Stimulated activated CD4-positive, alpha-beta T cell treated with anti-CD3 and anti-CD28 coated beads, Interleukin-12 subunit alpha, Interleukin-12 subunit beta, amount 100 ng/mL, for 48 hours (primary cell): ENCODE measurements at places on chromosomes 1 and 21.
A peak's percentile ranks its signal among the peaks of the same experiment; 100 is the strongest.

GRCh38 chr1:151311589-151312331, 15.5 kb downstream of the PI4KB start:
- DNase-seq, result peak; percentile 85

DNA sequence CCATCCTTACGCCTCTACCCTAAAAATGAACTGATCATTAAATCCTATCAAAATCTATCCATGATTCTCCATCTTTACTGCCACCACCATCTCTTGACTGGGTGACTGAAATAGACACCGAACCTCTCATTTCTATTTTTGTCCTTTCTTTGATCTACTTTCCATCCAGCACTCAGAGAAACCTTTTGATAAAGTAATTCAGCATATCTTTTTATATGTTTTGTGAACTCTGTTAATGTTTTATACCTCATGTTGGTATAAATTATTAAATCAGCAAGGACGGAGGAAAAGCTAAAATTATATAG, 13.0 kb downstream of the PCNX2 start:
- DNase-seq, result no peak

DNA sequence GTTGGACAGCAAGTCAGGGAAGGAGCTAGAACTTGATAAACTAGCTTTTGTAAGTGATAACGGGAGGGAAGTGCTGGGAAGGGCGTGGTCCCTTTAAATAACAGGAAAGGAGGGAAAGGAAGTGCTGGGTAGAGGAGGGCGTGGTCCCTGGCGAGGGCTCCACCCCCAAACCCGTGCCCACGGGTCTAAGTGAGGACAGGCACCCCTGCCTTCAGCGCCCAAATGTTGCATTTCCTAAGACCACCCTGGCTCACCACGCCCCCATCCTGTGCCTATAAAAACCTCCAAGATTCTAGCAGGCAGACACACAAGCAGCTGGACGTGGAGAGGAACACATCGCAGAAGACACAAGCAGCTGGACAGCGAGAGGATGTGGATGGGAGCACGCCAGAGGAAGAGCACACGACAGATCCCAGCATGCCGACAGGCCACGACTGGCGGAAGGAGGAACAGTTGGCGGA, 58.5 kb downstream of the PALMD start:
- no peak for DNase-seq

- no peak for DNase-seq
Measured at GRCh38 chr1:205013683-205014367, 29.2 kb upstream of the CNTN2 start.

GRCh38 chr1:93680420-93681100, 1.1 kb downstream of the BCAR3 start:
- DNase-seq, result peak; percentile 44

GRCh38 chr21:41147096-41147978, 20.6 kb upstream of the BACE2 start:
- no peak for DNase-seq

GRCh38 chr1:174800216-174800851, 199.4 kb upstream of the CACYBP start:
- no peak for DNase-seq

DNA sequence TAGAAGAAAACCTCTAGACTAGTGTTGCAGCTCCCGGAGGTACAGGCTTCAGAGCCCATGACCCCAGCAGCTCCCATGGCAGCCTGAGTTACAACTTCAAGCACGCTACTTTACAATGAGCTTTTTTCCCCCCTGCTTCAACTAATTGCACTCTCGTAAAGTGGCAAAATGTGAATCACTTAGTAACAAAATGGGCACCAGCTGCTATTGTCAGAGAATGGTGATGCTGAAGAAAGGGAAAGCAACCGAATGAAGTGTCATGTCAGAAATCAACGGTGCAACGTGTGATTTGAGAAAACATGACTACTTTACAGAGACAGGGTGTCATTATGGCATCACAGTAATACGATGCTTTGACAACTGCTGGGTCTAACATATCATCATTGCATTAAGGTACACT, 40.5 kb downstream of the ESRRG start:
- DNase-seq, result no peak

DNA sequence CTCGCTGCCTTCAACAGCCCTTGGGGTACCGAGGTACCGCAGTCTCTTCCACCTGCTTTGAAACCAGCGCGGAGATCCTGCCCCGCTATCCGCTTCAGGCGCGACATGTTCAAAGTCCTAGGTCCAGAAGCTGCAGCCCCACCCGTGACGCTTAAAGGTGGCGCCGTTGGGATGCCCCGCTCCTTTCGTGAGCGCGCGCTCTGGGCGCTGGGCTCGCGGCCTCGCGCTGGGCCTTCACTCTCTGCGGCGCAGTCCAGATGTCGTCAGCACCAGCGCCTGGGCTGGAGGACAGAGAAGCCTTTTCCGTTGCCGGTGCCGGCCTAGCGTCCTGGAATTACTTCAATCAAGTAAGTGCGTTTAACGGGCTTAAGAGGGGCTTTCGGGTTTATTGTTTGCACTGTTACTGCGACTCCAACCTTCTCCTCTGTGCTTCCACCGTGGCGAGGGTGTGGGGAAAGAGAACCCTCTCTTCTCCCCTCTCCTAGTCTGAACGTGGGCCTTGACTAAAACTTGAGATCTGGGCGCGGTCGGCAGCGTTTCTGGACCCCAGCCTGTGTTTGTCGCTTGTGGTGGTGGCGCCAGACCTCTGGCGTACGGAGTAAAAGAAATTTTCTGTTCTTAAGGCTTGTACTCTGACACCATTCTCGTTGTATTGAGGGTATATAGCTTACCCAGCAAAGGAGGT, at the start of gene LRRC40:
TSS of gene LRRC40 (minus strand) at position 146 of the 685 bp plus-strand sequence. CDS start at position 107, 39 bp downstream.
- DNase-seq, result peak; percentile 93

GRCh38 chr1:210616356-210616755, 287.7 kb downstream of the HHAT start:
- DNase-seq, result no peak

- peak; percentile 80 for DNase-seq
Measured at GRCh38 chr1:154182344-154183045, 9.4 kb downstream of the TPM3 start.

DNA sequence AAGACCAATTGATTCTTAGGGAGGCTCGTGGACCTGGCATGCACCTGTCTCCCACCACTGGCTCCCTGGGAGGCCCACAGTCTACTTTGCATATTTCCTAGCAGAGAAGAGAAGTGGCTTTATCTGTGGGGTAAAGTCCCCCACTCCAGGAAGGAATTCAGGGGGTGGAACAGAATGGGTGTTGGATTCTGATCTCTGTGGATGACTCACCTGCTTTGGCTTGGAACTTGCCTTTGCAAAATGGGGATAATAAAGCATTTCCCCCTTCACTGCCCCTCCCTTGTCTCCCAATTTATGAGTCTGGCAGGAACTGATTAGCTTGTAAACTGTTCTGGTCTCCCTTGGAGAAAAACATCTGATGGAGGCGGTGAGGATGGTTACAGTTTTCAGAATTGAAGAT, 21.2 kb upstream of the OTUD3 start:
- DNase-seq, result no peak
